ENCODE measurements at places on chromosomes 7 and 10.

DNA sequence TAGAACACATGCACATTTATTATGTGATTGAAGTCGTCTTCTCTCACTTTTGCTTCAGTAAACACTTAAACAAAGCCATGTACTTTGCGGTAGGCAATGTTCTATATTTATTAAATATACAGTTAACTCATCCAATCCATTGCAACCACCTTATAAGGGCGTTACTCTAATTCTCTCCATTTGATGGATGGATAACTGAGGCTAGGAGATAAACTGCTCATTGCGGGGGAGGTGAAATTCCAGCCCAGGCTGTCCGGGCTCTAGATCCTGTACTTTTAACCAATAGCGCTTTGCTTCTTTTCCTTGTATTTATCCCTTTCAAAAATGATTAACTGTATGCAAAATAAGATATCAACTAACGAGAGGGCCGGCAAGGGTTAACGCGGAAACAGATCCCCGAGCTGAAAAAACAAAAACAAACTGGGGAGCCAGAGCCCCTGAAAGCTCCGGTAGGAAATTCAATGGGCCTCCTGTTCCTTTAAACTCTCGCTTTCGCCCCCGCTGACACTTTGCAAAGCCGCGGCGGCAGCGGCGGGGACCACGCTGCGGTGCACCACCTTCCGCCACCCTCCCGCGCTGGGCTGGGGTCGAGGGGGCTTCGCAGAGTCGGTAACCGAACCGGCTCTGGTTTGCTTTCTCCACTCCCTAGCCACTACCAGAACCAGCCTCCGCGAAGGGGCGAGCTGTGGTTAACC, 1.0 kb upstream of the PLXDC2 start:
- DNase-seq: no peak

DNA sequence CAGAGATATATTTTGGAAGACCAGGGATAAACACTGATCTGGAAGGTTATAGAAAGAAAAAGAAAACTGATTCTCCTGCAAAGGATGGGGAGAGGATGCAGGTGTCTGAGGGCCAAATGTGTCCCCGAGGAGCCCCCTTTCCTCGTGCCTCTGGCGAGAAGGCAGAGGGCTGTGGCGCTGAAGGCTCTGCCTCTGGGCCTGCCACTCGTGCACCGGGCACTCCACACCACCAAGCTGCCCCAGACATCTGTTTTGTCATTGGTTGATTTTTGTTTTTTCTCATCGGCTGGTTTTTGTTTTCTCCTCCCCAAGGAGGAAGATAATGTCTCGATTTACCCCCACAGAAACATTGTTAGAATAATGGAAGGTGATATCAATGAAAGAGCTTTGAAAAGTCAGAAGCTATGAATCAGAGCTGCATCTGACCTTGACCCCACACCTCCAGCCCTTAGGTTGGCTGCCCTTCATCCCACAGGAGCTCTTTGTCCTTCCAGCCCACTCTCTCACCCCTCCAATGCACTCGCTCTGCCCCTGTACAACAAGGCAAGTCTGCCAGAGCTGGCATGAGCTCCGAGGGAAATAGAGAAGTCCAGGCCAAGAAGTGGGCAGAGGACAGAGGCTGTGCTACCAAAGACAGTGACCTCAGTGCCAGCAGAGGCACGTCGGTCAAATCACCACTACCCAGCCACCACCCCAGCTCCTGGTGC, 124.8 kb downstream of the TCERG1L start:
- DNase-seq: no peak

- DNase-seq: no peak
These were observed 52.1 kb downstream of the GNAI1 start for GRCh38 chr7:80186721-80187120.

DNA sequence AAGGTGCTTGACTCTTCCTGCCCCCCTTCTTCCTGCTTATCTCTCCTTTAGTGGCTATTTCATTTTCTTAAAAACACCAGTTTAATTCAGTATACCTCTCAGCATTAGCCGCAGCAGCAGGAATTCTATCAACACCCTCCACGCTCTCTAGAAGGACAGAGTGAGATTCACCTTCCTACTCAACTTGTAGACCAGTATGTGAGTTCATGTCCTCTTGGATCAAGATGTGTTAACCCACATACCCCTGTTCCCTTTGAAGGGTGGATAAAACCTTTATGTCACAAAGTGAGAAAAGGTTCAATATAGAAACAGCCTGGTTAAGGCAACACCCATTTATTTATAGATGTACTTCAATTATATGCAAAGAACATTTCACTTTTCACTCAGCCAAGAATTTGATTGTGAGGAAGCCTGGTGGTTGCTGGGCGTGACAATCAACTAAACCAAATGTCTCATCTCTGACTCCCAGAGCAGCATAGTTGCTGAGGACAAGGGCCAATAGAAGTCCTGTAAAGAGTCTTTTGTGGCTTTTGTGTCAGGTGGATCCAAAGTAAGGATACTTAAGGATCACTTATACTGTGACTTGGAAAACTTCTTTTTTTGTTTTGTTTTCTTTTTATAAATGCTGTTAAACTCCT, 617.1 kb downstream of the SORCS3 start:
- DNase-seq: no peak

- DNase-seq: no peak
These were observed 12.7 kb downstream of the LDB3 start for GRCh38 chr10:86681047-86681446.

- DNase-seq: no peak
These were observed 6.6 kb upstream of the ZNF282 start for GRCh38 chr7:149188637-149189259.

- DNase-seq: no peak
These were observed 25.1 kb upstream of the AOAH start for GRCh38 chr7:36749282-36749960.

GRCh38 chr7:132234711-132235110, 341.6 kb downstream of the PLXNA4 start:
- DNase-seq: no peak

DNA sequence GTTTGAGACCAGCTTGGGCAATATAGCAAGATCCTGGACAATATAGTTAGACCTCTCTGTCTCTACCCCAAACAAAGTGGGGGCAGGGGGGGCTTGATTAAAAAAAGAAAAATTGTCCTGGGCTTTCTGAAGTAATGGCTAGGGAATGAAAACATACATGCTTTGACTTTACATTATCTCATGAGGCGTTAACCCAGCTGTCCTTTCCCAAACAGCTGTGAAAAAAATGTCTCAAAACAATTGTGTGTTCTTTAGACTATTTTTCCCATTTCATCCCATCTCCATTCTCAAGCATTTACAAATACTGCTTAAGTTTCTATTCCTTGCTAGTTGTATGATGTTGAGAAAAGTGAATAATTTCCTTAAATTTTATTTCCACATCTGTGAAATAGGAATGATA, 27.0 kb upstream of the CDK13 start:
- DNase-seq: no peak

DNA sequence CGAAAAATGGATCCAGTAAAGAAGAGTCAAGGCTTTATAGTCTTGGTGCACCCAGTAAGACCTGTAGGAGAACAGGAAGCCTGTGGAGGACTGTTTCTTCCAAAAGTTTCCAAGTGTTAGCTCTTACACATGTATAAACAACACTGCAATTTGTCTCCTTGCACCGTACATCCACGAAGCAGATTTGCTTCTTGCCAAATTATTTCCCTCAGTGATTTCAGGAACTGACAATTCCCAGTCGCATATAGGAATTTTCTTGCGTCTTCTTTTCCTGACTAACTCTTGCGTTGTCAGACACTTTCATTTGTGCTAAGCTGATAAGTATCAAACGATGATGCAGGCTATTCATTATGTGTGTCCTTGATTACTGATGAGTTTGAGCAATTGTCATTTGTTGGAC, 182.1 kb downstream of the PKD1L1 start:
- DNase-seq: no peak

DNA sequence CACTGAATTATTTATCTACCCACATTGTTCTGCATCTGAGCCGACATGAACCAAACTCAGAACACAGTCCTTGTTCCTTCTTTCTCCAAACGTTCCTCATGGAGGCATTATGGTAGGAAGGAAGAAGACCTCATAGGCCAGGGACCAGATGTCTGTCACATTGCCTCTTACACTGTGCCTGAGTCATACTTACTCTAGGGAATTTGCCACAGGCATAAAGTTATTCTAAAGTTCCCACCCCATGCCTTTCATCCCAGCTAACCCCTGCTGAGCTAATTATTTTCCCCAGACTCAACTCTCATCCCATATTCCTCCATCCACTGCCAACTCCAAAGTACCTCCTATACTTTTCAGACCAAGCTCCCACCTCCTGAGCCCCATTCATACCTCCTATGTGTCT, 21.2 kb downstream of the MAT1A start:
- DNase-seq: no peak

DNA sequence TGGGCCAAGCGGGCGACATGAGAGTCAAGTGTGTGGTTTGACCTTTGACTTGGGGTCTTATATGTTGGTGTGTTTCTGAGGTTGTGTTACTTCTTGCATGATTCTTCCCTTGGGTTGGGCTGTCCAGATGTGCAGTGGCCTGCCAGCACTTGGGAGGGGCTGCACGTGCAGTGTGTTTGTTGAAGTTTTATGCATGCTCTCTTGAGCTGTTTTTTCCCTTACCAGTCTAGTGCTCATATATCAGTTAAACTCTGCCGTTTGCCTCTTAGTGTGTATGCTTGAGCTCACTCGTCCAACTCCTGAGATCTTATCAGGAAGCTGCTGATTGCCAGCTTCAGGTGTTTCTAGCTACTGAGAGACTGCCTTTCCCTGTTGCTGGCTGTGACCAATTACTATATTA, 23.1 kb downstream of the SP4 start:
- no peak for DNase-seq

DNA sequence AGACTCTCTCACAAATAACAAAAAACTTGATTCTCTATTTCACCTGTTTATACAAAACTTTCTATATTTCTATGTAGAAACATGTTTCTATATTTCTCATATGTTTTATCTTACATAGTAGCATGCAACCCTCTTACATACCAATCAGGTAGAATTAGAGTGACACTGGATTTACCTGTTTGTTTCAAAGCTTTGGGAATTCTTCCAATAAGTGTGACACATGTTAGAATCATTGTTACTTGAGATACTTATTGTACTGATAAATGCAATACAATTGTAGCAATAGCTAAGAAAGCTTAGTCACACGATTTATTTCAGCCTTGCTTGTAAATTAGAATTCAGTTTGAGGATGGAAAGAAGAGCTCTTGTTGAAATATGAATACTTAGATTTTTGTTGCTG, 4.9 kb downstream of the HYAL4 start:
- DNase-seq: no peak

All from activated T-cell treated with anti-CD3 and anti-CD28 coated beads, Interleukin-2, amount 50 U/mL, for 72 hours (primary cell).